ENCODE measurements at places on chromosomes 6 and 20.

DNA sequence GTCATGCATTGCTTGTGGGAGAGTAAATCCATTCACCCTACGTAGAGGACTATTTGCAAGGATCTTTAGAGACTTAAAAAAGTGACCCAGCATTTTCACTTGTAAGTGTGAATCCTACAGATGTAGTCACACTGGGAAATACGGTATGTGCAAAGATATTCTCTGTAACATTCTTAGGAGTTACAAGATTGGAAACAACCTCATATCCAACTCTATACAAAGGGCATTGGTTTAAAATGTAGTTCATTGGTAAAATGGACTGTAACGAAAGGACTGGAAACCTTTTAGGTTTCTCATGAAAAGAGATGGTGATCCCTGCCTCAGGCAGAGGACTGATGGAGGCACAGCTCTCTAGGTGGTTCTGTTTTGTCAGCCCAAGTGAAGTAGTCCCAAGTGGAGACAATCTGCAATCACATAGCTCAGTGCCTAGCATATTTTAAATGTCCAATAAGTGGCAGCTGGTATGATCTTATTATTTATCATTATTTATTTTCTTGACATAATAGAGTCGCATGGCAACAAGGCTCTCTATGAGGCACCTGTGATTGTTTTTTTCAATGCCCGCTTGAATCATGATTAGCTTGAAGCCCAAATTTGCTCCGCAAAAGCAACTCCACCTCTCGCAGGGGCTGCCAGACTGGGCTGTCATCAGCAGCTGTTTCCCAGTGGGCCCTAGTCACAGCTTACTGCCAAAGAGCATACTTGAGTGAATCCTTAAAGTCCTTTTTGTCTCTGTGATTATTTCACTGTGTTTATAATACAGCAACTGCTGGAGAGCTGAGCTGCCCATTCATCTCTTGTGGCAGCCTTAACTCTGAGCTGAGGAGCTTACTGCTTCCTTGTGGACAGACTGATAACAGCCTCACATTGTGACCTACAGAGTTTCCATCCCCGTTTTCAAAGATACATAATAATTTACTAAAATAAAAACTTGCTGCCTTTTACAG, 19.8 kb upstream of the ENPP1 start:
- no peak for DNase-seq

DNA sequence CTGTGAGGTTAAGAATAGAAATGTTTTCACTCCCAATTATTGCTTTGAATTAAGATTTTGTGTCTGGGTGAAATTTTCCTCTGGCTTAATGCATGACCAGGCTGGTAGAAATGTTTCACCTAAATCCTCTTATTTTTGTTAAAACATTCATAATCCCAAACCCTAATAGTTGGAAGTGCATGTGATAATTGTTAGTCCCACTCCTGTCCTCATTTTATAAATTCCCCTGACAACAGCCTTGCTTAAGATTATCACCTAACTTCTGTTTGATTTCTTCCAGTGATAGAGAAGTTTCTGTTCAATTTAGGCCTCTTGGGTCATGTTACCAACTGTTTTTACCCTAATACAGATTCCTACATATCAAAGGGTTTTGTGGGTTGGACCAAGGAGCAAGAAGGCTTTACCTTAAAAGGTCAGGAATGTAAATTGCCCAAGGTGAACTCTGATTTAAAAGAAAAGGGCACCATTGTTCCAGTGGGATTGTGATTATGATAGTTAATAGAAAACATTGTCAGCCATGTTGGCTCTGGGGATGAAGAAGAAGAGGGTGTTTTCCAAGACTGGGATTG, 158.7 kb upstream of the CENPW start:
- DNase-seq = no peak

DNA sequence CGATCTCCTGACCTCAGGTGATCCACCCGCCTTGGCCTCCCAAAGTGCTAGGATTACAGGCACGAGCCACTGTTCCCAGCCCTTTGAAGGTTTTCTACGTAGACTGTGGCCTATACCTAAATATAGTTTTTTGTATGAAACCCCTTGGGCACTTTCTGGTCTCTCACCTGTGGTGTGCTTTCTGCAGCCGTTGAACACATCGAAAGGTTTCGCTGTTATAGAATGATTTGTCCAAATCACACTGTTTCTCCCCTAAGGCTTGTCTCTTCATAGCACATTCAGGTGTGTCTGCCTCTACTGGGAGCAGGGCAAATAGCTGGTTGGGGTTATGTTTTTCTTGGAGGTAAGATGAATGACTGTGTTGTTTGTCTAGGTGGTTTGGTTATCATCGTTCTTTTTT, 597.9 kb downstream of the RNF144B start:
- DNase-seq = no peak

- no peak for DNase-seq
Observed at GRCh38 chr6:40907198-40907701, 131.8 kb downstream of the UNC5CL start.

DNA sequence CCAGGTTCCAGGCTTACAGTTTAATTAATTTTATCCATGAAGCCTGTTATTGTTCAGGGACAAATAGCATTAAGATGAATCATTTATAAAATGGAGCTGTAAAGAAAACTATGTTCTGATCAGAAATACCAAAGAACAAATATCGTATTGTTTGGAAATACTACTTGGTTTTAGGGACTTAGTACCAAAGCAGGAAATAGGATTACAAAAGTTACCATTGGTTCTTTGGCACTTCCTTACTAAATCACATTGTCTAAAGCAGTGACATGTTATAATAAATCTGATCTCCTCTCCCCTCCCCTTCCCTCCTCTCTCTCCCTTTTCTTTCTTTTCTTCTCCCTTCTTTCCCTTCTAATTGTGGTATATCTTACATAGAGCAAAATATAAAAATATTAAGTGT, 29.6 kb downstream of the CRYBG1 start:
- DNase-seq = no peak
